K562 (cell line): ENCODE measurements at places on chromosomes 7 and 10. TPM values are rescaled to one million over a fixed set of nuclear protein-coding genes. Genes with fewer than 3 reads are reported as not detected.
A peak's percentile ranks its signal among the peaks of the same experiment; 100 is the strongest.

- no peak for DNase-seq
Measured at GRCh38 chr7:121187676-121188075, 141.1 kb upstream of the WNT16 start.

DNA sequence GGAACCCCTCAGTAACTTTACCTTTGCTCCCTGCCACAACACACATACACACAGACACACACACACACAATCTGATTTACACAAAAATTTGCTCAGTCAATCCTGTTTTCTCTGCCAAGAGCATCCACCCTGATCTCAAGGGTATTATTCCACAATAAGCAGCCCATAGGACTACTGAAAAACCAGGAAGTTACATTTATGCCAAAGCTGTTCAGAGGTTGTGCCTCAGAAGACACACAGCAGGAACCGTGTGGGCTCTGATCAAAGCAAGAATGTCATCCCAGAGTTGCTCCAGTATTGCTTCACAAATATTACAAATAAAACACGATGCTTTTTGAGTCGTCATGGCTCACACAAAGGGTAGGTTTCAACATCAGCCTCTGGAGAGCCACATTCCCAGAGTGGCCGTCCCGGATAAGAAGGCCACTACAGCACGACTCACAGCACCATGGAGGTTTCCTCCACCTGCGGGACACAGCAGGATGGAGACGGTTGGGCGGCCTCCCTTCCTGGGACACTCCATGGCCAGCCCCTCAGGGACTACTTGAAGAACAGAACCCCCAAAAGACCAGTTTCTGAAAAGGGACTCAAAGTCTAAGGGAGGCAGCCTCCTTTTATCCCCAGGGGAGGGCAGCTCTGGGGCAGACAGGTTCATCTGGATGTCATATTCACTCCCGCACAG lies 1.6 kb downstream of the AIFM2 start:
- no peak for DNase-seq

DNA sequence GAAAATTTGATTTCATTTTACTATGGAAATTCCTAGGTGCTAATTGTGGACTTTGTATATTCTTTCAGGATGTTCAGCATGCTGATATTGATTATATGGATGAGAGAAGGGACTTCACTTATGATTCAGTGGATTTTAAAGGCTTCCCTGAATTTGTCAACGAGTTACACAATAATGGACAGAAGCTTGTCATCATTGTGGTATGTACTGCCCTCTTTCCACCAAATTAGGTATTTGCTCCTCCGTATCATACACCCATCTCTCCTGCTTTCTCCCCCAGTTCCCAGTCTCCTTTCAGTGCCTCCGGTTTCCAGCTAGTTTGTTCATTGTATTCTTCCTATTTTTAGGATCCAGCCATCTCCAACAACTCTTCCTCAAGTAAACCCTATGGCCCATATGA lies 34.6 kb downstream of the MGAM start:
- no peak for DNase-seq

DNA sequence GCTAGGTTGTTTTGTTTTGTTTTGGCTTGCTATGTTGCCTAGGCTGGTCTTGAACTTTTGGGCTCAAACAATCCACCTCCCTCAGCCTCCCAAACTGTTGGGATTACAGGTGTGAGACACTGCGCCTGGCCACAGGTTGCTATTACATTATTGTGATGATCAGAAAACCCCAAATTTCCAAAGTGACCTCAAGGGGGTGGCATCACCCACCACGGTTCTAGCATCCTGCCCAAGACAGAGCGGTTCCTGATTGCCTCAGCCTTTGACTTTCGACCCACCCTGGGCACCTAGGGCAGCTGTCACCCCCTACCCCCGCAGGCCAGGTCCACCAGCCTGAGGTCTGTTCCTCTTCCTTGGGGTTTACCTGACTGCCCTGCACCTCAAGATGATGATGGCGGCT lies 28.4 kb downstream of the SBDS start:
- no peak for DNase-seq

DNA sequence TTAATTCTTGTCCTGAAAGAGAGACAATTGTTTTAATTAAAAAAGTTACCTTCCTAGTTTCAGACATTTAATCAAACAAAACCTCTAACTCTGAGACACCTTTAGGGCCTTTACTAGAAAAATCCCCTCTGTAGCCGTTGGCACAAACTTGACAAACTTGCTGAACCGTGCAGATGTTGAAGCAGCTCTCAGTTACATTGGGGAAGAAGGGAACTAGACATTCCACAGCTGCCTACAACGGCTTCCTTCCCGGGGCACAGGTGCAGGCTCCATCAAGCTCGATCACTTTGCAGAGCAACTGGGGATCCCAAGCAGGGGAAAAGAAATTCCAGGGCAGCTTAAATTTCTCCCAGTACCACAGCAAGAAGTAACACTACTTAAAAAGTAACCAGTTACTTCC lies 141.3 kb downstream of the SKAP2 start:
- no peak for DNase-seq

- DNase-seq, result no peak
Measured at GRCh38 chr7:64612452-64612851, 49.6 kb upstream of the ZNF680 start.

GRCh38 chr7:36686499-36686898 lies 37.8 kb downstream of the AOAH start:
- no peak for DNase-seq

GRCh38 chr7:156074982-156075615 lies 262.8 kb upstream of the SHH start:
- peak; percentile 71 for DNase-seq

GRCh38 chr7:94022550-94022949 lies 18.4 kb upstream of the BET1 start:
- DNase-seq, result no peak

GRCh38 chr7:966291-967069 lies 8.9 kb downstream of the COX19 start:
- no peak for DNase-seq

DNA sequence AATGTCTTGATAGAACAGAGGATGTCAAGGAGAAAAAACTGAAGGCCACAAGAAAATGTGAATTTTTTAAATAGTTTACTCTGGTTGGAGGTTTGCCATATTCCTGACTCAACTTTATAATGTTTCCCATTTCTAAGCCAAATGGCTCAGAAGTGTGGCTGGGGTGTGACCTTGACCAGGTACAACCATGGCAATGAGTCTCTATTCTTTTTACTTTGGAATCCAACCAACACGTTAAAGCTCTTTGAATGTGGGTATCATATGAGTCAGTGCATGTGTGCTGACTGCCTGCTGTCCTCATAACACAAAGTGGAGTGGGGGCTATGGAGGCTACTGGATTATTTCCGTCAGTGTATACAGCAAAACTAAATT lies 33.5 kb upstream of the DLD start:
- no peak for DNase-seq

DNA sequence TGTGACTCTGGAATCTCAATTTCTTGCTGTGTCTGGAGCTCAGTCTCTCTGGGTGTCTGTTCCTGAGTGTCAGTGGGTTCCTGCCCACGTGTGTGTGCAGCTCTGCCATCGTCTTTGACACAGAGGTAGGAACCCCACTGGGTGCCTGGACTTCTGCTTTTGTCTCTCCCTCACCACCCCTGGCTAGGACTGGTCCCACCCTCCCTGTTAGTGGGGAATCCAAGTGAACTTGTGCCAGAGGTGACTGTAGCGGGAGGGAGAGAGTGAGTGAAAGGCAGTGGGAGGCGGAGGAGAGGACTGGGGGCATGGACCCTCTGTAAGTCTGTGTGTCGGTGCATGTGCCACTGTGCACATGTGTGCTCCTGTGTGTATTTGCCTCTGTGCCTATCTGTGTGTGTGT lies 299.9 kb upstream of the ZMIZ1 start:
- DNase-seq, result no peak

DNA sequence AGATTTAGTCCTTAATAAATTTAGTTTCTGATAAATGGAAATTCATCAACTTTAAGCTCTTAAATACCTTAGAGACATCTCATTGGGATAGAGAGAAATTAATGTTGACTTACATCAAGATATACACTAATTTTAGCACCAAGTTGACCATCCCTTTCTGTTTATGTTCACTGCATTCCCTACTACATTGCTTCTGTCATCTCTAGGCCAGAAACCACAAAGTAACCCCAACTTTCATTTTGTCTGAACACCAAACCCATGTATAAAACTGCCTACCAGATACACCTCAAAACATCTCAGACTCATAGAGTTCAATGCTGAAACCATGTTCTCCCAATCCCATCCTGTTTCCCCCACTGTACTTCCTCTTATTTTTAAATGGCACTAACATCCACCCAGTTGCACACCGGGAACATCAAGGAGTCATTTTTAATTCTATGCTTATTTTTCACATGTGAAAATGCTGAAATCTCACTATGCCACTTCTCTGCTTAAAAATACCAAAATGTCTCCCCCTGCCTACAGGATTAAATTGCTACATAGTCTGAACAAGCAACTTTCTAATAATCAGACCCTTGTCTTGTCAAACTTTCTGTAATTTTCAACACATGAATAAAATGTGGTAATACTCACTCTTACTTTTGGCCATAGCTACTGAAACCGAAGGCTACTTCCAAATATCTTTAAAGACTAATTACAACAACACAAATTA lies 201.6 kb downstream of the SEMA3D start:
- no peak for DNase-seq

DNA sequence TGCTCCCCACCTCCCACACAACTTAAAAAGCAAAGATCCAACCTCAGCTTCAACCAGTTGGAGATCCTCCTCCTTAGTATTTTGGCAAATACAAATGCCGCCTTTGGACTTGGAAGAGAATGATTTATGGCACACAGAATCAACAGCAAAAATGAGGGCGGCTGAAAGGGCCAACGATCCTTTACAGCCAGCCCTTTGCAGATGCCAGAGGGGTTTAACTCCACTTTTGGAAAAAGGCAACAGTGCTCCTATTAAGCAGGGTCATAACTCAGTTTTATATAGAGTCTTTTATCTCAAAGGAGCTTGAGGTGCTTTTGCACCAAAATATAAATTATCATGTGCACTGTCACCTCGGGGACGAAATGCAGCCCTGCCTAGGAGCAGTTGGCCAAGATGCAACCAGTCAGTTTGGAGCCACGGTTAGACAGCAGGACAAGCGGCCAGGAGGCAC lies 56.7 kb upstream of the JCAD start:
- no peak for DNase-seq

DNA sequence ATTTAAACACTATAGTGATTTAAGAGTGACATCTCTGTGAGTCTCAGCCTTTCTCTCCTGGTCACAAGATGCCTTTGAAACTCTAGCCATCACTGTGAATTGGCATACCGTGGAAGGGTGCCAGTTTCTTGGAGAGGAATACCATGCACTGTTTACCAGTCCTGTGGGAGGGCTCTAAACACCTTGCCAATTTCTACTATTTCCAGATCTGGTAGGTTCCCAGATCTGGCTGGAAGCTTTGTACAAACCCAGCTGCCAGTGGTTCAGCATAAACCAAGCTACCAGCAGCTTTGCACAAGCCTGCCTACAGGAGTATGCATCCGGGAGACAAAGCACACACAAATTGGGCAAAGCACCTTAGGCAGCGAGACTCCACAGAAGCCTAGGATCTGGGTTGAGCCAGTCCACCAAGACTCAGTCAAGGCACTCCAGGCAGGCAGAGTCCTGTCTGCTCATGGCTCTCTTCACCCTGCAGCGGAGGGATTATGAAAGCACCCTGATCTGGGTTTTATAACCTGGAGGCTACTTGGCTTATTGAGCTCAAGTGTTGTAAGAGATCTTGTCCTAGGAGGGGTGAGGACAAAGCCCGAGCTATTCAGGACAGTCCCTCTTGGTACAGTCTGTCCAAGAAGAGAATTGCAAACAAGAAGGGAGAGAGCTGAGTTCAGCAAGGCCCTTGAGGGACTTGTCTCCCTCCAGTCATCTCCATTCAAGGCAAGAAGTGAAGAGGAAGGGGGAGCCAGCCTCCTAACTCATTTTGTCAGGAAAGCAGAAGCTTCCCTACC lies 23.6 kb downstream of the MCM10 start:
- DNase-seq, result no peak

- no peak for DNase-seq
Measured at GRCh38 chr7:69691734-69692133, 93.5 kb downstream of the AUTS2 start.

GRCh38 chr7:128056901-128057300 lies 25.7 kb upstream of the LRRC4 start:
- no peak for DNase-seq

DNA sequence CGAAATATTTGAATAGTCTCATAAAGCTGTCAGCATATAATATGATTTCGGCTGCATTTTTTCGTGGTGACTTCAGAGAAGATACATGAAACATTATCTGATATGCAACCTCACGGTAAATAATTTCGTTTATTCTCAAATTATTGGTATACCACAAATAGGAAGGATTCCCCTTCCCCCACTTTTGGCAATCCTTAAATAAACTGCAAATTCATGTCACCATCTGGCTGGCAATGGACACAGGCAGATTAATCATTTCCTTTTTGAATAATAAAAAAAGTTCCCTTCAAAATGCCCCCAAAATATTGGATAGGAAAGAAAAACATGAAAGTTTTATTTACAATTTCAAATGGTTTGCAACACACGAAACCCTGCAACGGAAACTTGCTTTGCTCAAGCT lies 234.5 kb upstream of the MEOX2 start:
- DNase-seq, result no peak

DNA sequence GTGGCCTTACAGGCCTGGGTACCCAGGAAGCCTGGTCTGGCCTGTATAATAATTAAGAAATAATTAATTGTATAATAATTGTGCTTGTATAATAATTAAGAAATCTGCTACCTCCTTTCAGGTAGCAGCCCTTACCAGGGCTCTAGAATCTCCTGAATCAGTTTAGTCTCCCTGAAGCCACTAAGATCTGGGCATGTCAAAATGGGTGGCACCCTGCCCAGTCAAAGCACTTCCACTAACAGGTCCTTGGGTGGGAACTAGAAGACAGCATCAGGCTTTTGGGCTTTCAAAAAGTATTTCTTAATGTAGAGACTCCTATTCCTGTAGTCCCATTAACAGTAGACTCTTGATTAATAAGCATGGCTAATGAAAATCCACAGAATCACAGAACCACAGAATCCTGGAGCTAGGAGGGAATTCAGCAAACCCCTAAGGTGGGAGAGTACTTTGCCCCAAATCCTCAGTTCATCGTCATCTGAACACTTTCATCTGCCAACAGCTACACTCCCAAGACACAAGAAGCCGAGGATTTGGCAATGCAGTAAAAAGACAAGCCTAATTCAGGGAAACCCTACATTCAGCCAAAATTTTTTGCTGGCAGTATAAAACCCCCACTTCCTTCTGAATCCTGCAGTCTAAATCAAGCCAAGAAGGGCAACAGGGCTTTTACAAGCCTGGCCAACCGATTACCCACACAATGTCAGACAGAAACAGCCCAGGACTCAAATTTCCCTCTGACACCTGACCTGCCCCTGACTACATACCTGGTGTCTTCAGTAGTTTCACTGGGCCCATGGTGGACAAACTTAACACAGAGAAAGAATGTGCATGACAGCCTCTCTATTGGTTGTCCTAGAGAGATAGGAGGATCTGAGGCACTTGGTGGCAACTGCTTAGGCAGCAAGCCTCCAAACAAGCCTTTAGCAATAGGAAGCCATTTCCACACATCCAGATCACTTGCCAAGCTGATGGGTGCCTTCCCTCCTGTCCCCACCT lies 5.9 kb upstream of the IL6 start:
- no peak for DNase-seq

GRCh38 chr10:127257395-127257794 lies 61.0 kb upstream of the INSYN2A start:
- no peak for DNase-seq

GRCh38 chr7:54015251-54015650 lies 526.9 kb upstream of the VSTM2A start:
- no peak for DNase-seq

PROSER2 gene
- polyA plus RNA-seq, result 5.1 and 8.1 TPM in 2 replicates

TEX36 gene
- 0.82 TPM in 1 of 2 replicates, not detected in the other for polyA plus RNA-seq

ALKBH4 gene
- 13.8 and 18.1 TPM in 2 replicates for polyA plus RNA-seq

LRRC18 gene
- polyA plus RNA-seq, result not detected in 2 replicates

ATRNL1 gene
- polyA plus RNA-seq, result not detected in 2 replicates

TMEM236 gene
- 0.09 and 0.13 TPM in 2 replicates for polyA plus RNA-seq

ZPBP gene
- not detected in 2 replicates for polyA plus RNA-seq
